Memory B cell (primary cell): ENCODE measurements at places on chromosomes 5 and 9.

- DNase-seq: no peak
Measured at GRCh38 chr5:36631154-36631553, 24.7 kb downstream of the SLC1A3 start.

DNA sequence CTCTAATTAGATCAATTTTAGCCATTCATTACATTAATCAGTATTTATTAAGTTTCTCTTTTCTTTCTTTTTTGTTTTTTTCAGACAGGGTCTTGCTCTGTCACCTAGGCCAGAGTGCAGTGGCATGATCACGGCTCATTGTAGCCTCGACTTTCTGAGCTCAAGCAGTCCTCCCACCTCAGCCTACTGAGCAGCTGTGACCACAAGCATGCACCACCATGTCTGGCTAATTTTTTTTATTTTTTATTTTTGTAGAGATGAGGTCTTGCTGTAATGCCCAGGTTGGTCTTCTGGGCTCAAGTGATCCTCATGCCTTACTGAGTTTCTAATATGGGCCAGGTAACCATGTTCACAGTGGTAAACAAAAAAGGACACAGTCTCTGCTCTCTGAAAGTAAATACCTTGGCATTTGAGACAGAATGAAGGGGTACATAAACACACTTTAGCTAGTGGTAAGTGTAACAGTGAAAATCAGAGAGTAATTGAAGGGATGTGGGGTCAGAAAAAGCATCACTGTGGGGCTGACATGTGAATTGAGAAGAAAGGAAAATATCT, 336.3 kb downstream of the ADGRV1 start:
- no peak for DNase-seq

DNA sequence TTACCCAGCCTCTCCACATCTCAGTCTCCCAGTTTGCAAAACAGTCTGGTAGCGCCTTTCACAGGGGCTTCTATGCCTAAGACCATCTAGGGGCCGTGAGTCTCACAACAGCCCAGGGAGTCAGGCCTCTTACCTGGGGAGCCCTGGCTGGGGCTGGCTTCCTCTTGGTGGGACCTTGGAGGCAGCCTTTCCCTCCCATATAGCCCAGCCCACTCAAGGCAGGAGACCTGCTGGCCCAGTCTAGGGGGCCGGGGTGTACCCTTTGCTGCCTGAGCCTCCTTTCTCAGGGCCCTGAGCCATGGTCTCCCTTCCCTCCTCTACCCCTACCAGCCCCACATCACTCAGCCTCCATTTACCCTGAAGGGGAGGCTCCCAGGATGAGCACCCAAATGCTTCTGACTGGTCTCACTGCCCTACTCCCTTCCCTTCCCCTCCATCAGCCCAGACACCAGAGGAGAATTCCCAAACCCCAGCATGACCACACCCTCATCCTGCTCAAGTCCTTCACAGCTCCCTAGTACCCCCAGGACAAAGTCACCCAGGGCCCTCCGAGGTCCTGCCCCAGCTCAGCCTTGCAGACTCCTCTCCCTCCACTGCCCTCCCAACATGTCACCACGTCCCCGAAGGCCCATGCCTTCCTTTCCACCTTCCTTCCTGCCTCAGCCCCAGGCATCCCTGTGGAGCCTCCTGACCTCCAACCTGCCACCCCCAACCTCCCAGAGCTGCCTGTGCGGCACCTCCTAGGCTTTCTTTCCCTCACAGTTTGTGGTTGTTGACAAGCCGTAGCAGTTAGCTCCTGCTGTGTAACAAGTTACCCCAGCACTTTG, 55.3 kb downstream of the BARX1 start:
- DNase-seq: no peak

- peak; percentile 69 for DNase-seq
Measured at GRCh38 chr9:136700959-136701667, 11.3 kb upstream of the DIPK1B start.
